ENCODE measurements at places on chromosomes 12 and 14.

DNA sequence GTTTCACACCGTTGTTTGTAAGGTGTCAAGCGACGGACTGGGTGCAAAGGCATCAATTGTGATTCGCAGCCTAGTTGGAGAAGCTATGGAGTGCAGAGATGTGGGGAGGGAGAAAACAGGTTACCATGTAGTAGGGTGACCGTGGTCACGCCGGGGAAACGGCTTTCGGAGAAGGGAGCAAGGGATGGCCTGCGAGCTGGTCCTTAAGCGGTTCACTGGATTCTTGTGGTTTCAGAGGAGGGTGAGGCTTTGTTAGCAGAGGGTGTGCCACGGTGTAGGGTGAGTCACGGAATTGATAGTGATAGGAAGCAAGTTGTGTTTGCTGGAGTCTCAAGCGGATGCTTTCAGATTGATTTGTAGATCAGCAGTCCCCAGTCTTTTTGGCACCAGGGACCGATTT, 2.3 kb downstream of the PIWIL1 start:
- DNase-seq, result no peak

GRCh38 chr12:84054811-84055210, 857.8 kb downstream of the SLC6A15 start:
- DNase-seq, result no peak

- no peak for DNase-seq
Observed at GRCh38 chr14:55426891-55427290, 13.5 kb downstream of the TBPL2 start.

- DNase-seq, result peak; percentile 63
Observed at GRCh38 chr14:25009891-25010290, 40.1 kb downstream of the STXBP6 start.

- DNase-seq, result no peak
Observed at GRCh38 chr12:9073076-9073475, 42.6 kb downstream of the A2M start.

GRCh38 chr14:76331328-76332011, 44.5 kb upstream of the ESRRB start:
- no peak for DNase-seq

All from AG10803 (cell line).